ENCODE measurements at places on chromosomes 2 and 18. TPM values are rescaled to one million over a fixed set of nuclear protein-coding genes. Genes with fewer than 3 reads are reported as not detected.

The LIMS3 gene
- 6.3 TPM for polyA plus RNA-seq

DNA sequence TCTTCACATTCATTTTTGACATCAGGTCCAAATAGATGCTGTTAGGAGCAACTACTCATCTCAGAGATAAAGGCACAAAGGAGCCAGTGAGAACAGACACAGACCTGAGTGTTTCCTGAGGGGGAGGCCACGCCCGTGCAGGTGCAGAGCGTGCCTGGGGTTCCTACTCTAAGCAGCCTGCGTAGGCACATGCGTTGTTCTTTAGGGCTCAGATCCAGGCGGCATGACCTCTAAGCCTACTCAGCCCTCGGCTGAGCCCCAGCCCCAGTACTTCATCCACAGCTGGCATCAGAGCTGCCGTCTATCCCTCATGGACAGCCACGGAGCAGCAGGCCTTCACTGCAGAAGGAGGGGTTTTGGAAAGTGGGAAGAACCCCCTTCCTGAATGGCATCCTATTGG is 54.9 kb upstream of the PXDN start:
- no peak for DNase-seq

The TTC32 gene
- polyA plus RNA-seq = 44.4 TPM

The PIAS2 gene
- 22.7 TPM for polyA plus RNA-seq

- no peak for DNase-seq
Observed at GRCh38 chr2:42839809-42840501, 47.6 kb upstream of the HAAO start.
